ENCODE measurements at places on chromosomes 16 and 17.

GRCh38 chr16:46972429-46973206 is 856 bp downstream of the DNAJA2 start:
- peak; percentile 43 for DNase-seq

GRCh38 chr17:55286681-55287589 is 22.2 kb downstream of the HLF start:
- DNase-seq: no peak

DNA sequence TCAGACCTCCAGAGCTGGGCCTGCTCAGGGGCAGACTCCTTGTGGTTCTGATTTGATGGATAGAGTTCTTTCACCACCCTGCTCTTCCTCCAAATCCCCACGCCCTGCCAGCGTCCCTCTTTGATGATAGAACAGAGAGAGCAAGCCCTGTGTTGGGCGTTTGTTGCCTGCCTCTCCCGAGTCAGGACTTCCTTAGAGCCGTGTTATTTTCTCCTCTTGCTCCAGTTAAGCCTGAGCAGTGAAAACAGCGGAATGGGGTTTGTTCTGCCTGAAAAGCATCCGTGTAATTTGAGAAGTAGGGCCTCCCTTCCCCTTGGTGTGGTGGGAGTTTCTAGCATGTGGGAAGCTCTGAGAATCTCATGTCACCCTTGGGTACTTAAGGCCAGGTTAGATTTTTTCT is 22.1 kb downstream of the TMEM94 start:
- DNase-seq: no peak

- DNase-seq: no peak
These were observed 2.1 kb downstream of the CPPED1 start for GRCh38 chr16:12801511-12802042.

DNA sequence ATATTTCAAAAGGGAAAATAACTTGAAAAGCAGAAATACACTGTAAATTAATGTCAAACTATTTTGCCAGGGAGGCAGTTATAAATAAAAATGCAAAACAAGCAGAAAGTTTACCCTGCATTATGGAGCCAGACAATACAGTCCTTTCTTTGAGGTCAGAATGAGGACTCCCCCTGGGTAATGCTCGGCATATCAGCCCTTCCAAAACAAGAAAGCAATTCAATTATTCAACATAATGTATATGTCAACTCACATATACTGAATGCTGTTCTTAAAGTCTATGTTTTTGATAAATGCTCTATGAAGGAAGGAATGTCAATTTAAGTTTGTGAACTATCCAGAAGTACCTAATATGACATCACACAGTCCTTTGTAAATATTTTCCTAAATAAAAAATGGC is 72.4 kb downstream of the TTC19 start:
- DNase-seq: no peak

All from hypothalamus (tissue), 51 donors.